Ureter (tissue), 1 donor: ENCODE measurements at places on chromosomes 5 and 9.

DNA sequence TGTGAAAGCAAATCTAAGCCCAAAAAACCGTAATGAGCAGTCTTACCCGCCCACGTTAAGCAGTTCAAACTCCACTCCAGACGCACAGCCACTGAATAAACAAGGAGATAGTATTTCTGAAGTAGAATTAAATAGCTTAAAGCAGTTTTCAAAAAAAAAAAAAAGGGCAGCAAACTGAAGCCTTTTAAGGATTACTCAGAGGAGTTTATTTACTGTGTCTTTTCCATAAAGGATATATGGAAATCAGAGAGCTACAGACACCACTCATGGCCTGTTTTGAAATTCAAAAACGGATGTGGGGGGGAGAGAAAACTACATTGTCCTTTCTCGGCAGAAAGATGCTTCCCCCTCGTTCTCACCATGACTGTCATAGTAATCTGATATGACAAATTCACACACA, 83.7 kb upstream of the IRX1 start:
- DNase-seq: no peak

- DNase-seq: no peak
Measured at GRCh38 chr5:38680094-38680825, 123.8 kb upstream of the LIFR start.

DNA sequence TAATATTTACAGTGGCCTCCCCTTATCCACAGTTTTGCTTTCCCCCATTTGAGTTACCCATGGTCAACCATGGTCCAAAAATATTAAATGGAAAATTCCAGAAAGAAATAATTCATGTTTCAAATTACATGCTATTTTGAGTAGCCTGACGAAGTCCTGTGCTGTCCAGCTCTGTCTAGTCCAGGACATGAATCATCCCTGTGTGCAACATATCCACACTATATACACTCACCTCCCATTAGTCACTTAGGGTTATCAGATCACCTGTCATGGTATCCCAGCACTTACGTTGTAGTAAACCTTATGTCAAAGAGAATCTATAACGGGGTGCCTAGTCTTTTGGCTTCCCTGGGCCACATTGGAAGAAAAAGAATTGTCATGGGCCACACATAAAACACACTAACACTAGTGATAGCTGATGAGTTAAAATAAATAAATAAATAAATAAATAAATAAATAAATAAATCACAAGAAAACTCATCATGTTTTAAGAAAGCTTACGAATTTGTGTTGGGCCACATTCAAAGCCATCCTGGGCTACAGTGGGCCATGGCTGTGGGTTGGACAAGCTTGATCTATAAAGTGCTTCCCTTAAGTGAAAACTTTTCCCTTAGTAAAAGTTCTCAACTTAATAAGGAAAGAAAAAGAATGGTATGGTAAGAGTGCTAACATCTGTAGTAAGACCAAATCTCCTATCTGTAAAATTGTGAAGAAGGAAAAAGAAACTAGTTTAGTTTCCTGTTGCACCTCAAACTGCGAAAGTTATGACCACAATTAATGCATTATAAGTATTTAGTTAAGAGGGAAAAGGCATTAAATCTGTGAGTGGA, 15.9 kb upstream of the OMD start:
- no peak for DNase-seq

DNA sequence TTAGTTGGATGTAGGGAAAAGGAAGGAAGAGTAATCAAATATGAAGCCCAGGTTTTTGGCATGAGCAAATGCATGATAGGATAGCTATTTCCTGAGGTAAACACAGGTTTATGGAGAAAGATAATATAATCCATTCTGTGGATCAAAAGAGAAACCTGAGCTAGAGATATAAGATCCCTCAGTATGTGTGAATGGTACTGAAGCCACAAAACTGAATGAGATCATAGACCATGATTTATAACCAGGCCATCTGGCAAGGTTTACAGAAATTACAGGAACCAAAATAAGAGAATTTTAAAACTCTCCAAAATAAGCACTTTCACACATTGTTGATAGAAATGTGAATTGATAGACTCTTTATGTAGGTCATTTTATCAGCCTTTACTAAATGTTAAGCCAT, 28.7 kb upstream of the ECM2 start:
- no peak for DNase-seq

DNA sequence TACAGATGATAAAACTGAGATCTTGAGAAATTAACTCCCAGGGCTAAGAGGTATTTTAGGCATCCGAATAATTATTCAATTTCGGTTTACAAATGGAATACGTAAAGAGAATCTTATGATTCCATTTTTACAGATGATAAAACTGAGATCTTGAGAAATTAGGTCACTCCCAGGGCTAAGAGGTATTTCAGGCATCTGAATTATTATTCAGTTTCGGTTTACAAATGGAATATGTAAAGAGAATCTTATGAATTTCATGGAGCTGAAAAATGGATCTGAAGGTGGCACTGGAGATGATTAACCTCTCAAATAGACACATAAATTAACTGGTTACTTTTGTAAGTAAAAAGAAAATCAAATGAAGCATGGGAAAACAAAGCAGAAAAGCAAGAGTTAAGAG, 44.2 kb downstream of the FGF1 start:
- no peak for DNase-seq

GRCh38 chr5:109953761-109954160, 264.0 kb downstream of the MAN2A1 start:
- no peak for DNase-seq

- DNase-seq: no peak
Measured at GRCh38 chr9:92882276-92882675, 4.4 kb upstream of the ZNF484 start.

DNA sequence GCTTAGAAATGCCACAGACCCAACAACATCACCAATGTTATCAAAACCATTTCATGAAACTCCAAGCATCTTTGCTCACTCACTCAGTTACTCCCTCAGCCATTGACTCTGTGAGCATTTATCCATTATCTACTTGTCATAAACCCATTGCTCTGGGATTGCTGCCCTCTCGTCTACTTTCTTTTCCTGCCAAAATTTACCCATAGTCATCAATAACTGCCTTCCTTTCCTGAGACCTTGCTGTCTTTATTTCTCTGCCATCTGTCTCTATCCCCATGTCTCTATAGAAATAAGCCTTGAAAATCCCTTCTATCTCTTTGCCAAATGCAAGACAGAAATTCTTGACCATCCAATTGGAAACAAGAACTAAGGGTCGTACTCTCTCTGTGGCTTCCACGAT, 26.4 kb upstream of the PUM3 start:
- DNase-seq: no peak

DNA sequence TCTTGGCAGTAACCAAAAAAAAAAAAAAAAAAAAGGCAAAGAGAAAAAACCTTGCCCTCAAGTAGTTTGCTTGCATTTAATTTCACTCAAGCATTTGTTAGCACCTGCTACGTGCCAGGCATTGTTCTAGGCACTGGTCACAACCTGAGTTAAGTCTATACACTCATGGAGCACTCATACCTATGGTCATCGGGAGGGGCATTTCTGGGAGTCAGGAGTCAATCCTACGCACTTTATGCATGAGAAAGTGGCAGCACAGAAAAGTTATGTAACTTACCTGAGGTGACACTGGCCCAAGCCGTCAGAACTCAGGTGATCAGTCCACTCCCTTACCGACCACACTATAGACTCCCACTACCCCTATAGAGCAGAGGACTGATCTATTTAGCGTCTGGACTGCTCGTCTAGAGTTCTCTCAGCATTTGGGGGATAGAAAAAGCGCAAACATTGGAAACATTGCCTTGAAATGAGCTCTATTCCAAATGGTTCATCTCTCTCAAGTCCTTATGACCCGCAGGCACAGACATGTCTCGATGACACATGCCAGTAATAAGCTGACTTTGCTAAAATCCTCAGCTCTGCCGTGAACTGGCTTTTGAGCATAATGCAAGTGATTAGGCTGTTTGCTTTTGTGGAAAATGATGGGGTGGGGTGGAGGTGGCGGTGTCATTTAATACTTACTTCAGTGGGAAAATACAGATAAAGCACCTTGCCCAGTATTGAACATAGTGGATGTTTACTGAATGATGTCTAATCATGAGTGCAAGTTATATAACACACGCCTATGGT, 160.2 kb downstream of the ARHGEF28 start:
- DNase-seq: peak; percentile 47

DNA sequence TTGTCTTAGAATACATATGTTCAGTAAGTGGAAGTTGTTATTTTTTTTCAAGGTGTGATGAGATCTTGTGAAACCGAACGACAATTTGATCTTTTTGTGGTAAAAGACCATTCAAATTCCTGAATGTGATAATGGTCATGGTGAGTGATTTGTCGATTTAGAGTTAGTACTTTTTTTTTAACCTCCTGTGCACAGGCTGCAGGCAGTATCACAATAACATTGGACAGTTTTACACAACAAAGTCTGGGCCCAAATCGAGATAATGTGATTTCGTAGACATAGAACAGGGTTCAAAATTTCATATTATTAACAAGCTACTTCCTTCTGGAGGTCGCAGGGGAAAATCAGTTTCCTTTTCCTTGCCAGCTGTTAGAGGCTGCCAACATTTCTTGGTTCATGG, 48.6 kb upstream of the C5orf46 start:
- no peak for DNase-seq

GRCh38 chr5:33379757-33380156, 61.0 kb upstream of the TARS1 start:
- no peak for DNase-seq

- DNase-seq: no peak
Measured at GRCh38 chr5:31463351-31463750, 68.5 kb downstream of the DROSHA start.

DNA sequence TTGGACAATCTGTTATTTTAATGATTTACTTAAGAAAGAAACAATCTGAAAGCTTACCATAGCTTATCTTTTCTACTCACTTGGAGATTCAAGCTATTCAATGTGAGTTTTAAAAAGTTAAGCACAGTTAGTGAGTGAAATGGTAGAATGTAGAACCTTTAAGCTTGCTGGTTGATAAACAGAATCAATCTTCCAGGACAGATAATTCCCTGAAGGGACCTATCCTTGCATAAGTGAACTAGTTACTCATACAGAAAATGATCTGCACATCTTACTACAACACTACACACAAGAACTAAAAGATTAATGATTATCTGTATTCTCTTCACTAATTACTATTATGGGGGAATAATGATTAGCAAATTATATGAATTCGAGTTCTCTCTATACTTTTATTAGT, 165.6 kb downstream of the PALM2AKAP2 start:
- no peak for DNase-seq

DNA sequence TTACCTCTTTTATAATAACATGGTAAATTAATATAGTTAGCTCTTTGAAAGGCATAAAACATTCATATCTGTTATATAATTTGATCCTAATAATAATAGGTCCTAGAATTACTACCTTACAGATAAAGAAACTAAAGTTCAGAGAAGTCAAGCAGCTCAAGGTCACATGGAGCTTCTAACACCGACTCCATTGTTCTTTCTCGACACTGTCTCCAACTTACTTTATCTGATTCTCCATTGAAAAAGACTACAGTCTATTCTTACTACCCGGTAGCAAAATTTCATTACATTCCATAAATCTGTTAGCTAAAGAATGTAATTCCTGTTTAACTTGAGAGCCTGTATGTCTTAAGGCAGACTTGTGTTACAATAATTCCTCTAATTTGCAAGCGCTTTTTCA, 96.3 kb upstream of the TMEM161B start:
- no peak for DNase-seq

GRCh38 chr5:160075073-160075472, 44.2 kb downstream of the PWWP2A start:
- no peak for DNase-seq

DNA sequence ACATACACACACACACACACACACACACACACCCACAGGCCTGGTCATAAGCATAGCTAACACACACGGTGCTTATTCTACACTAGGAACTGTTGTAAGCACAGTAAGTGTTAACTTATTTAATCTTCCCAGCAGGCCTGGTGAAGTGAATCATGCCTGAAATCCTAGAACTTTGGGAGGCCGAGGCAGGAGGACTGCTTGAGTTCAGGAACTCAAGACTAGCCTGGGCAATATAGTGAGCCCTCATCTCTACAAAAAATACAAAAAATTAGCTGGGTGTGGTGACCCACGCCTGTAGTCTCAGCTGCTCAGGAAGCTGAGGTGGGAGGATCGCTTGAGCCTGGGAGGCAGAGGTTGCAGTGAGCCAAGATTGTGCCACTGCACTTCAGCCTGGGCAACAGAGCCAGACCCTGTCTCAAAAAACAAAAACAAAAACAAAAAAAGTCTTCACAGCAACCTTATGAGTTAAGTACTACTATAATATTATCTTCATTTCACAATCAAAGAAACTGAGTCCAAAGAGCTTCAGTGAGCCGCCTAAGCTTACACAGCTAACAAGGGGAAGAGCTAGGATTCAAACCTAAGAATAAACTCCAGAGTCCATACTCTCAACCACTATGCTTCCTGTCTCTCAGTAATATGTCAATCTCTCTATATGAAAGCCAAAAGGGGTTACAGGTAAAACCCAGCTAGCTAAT, 2.3 kb downstream of the MEGF9 start:
- no peak for DNase-seq

- no peak for DNase-seq
Measured at GRCh38 chr5:136143763-136144162, 11.1 kb downstream of the SMAD5 start.

GRCh38 chr9:35948901-35949318, 9.0 kb downstream of the OR2S2 start:
- no peak for DNase-seq

DNA sequence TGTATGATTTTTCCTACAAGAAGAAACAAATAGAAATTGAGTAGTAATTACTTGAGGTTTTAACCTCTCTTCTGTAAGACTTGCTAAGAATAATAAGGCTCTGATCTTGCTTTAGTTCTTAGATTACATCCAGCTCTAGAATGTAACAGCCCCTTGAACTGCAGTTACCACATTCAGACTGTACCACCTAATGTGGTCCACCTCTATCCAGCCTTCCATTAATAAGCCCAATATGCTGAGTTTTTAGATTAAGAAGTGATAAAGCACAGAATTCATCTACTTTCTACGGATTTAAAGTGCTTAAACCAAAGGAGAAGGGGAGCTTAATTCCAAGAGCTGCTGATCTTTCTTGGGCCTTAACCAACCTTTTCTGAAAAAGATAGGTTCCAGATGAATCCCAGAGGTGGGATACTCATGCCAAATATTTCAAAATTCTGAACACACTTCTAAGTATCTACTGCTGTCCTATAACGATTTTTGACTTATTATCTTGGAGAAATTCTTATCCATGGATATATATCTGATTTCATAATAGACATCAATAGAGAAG, 131.5 kb downstream of the ZNF608 start:
- DNase-seq: no peak

GRCh38 chr9:136278221-136278620, 25.7 kb downstream of the CCDC187 start:
- DNase-seq: no peak
